ENCODE measurements at places on chromosomes 12 and 14.

DNA sequence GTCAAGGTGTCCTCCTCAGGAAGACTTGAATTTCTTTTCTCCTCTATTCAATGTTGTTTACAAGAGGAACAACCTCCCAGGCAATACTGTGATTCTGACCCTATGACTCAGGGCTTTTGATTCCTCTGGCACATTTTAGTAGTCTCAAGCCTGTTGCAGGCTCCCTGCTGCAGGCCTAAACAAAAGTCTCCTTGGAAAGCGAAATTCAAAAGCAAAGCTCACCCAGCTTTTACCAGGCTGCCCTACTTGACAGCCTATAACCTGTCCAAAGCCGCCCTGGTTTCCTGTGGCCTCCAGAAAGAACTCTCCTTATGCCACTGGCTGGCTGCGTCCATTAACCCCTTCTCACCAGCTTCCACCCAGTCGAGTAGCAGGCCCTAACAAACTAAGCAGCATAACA, 11.6 kb downstream of the FGD6 start:
- DNase-seq, result no peak

DNA sequence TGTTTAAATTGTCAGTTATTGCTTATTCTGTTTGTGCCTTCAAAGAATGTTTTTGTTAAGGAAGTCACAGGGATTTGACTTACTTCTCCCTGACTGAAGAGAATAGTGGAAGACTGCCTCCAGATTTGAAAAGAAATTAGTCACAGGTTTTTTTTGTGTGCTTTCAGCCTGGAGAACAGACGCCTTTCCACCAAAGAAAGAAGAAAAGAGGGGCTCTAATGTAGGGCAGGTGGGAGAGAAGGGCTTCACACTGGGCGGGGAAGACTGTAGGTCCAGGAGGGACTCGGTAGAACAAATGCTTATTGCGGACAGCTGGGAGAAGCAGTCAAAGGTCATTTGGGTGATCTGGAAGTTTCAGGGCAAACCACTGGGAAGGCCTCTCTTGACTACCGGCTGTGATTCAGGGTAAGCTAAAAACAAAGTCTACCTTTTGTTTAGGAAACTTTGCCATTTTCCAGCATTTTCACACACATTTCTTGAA, 76.8 kb downstream of the SAMD4A start:
- no peak for DNase-seq

- DNase-seq, result no peak
These were observed 6.7 kb upstream of the ETV6 start for GRCh38 chr12:11642785-11643184.

GRCh38 chr12:103680591-103681141, 93.6 kb downstream of the STAB2 start:
- DNase-seq, result no peak

- DNase-seq, result no peak
These were observed 51.7 kb downstream of the ADGRD1 start for GRCh38 chr12:131005161-131006035.

DNA sequence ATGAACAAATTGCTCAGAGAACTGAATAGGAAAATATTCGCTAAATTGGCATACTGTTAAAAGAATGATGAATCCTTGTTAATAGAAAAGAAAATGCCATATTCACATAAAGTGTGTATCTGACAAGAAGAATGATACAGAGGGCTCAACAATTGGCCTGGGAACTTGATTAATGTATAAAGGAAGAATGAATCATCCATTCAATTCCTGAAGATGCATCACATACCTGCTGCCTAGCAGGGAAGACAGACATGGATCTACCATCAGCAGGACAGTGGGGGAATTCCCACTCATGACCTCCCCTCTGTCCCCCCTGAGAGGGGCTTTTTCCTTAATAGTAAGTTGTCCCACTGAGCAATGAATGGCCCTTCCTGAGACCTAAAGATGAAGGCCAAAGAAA, 13.5 kb downstream of the PTPN21 start:
- DNase-seq, result no peak

DNA sequence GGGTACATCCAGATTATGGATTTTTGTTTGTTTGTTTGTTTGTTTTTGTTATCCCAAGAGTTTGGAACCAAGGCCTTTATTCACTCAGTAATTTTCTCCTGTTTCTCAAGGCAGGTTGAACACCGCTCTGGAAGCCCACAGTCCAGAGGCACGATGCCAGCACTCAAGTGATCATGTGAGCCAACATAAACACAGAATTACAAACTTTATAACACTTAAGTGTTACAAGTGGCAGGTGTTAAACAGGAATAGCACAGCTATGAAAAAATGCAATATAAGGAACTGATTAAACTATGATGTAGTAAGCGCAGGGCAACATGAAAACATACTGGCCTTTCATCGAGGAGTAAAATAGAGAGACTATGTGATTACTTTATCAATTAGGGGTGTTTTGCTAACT, 1885.8 kb upstream of the SEL1L start:
- no peak for DNase-seq

- DNase-seq, result no peak
These were observed 247.8 kb downstream of the MDGA2 start for GRCh38 chr14:47427629-47428028.

DNA sequence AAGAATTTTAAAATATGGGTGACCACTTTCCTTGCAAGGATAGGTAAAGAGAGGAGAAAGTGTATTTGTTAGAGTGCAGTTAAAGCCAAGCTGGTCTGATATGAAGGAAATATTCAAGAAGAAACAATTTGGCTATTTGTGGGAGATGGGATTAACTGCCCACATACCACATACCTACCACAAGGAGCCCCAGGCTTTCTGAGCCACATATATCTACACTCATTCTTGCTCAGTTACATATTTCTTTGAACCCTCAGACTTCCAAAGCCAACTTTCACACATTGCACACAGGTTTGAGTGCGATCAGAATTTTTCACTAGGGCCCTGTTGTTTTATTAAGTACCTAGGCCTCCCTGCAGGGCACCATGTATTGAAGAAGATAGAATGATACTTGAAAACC, 330.2 kb downstream of the ZFP36L1 start:
- DNase-seq, result no peak

Measured in hypothalamus (tissue), 51 donors.